ENCODE measurements at places on chromosomes 4 and X.

DNA sequence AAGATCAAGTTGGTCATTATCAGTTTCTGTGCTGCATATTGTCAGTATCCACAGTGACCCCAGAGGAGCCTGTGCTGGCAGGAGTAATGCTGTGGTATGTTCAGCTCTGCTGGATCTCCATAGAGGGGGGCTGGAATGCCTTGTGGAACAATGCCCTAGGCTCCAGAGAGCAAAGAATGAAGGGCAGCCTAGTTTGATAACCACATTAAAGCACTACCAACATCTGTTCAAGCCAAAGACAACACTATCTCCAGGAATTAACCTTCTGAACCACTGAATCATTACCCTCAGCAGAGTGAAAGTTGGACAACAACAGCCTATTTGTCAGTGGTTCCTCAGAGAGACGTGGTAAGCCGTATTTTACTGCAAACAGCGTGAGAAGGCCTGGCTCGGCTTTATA is 192.3 kb upstream of the CXorf66 start:
- no peak for DNase-seq

DNA sequence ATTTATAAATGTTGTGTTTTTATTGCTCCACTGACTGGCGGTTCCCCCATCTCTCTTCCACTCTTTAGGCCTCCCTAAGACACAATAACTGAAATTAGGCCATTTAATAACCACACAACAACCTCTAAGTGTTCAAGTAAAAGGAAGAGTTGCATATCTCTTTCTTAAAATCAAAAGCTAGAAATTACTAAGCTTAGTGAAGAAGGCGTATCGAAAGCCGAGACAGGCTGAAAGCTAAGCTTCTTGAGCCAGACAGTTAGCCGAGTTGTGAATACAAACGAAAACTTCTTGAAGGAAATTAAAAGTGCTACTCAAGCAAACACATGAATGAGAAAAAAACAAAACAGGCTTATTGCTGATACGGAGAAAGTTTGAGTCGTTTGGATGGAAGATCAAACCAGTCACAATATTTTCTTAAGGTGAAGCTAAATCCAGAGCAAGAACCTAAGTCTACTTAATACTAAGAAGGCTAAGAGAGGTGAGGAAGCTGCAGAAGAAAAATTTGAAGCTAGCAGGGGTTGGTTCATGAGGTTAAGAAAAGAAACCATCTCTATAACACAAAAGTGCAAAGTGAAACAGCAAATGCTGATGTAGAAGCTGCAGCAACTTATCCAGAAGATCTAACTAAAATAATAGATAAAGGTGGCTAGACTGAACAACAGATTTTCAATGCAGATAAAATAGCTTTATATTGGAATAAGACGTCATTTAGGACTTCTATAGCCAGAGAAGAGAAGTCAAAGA is 194.0 kb upstream of the TTC29 start:
- no peak for DNase-seq

- DNase-seq: no peak
Observed at GRCh38 chrX:136823175-136823574, 42.4 kb upstream of the ARHGEF6 start.

GRCh38 chrX:7948483-7948882 is 21.3 kb upstream of the PNPLA4 start:
- DNase-seq: no peak
